ENCODE measurements at places on chromosomes 16 and 17.
A peak's percentile ranks its signal among the peaks of the same experiment; 100 is the strongest.

GRCh38 chr17:13746404-13746803, 144.7 kb upstream of the HS3ST3A1 start:
- no peak for DNase-seq

DNA sequence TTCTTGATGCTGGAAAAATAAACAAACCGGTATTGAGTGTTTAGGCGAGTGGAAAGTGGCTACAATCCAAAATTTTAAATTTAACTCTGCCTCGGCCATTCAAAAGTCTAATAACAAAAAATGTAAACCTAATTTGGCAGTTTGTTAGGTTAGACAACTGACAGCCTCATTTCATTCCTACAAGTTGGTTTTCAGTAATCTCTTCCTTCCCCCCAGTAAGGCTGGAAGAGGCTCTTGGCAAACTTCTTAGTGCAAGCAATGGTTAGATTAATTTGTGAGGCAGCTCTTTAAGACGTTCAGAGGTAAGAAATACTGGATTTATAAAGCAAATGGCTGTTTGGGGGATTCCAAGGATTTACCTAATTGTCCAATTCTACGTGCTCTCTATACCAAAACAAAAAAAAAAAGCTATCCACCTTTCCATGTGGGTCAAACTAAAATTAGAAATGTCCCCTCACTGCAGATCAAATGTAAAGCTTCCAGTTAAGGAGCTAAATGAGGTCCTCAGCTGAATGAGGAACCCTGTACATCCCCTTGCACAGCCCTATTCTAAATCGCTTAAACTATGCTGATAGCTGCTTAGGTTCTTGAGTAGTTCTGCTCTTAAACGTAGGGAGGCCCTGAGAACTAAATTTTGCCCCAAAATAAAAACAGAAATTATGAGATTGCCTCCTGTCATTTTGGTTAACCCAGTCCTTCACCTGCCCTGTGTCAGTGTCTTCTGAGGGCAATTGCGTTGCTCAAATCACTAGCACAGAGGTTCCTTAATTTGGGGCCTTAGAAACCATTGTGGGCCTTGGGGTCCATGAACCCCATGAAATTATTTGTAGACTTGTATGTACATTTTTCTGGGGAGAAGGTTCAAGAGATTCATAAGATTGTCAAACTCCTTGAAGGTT, 2.9 kb downstream of the HEXIM1 start:
- no peak for DNase-seq

DNA sequence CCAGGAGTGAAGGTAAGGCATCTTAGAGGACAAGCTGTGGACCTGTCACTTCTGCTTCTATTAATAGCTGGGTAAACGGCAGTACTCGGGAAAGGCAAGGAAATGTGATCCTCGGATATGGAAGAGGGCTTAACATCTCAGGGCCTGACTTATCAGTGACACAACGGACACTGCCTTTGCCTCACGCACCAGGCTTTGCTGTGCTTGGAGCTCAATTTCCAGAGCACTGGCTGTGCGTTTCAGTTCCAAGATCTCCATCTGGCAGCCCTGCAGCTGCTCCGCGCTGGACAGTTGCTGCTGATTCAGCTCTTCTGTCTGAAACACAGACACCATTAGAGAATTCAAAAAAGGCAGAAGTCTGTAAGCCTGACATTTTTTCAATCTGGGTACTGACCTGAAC, 3.5 kb downstream of the KRT40 start:
- no peak for DNase-seq

DNA sequence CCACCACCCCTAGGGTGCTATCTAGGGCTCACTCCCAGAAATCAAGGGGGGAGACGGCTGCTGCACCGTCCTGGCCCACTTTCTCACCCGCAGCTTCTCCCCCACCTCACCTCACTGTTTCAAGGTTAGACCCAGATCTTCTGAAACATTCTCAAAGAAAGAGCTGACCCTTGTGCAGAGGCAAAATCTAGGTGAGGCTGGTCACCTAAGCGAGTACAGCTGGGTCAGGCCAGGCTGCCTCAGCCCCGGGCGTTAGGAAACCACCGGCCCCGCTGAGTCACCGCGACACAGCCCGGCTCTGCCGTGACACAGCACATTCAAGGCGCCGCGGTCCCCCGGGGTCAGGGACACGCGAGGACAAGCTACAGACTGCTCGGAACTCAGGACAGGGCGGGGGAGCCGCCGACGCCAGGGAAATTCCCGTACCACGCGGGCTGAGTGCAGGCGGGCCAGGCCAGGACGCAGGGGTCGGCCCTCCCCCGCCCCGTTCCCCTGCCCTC, 27.1 kb downstream of the GNPTG start:
- peak; percentile 87 for DNase-seq

- peak; percentile 73 for DNase-seq
Measured at GRCh38 chr17:8846768-8847211, 20.7 kb downstream of the PIK3R6 start.

GRCh38 chr16:85197611-85198566, 85.6 kb upstream of the CIBAR2 start:
- no peak for DNase-seq

DNA sequence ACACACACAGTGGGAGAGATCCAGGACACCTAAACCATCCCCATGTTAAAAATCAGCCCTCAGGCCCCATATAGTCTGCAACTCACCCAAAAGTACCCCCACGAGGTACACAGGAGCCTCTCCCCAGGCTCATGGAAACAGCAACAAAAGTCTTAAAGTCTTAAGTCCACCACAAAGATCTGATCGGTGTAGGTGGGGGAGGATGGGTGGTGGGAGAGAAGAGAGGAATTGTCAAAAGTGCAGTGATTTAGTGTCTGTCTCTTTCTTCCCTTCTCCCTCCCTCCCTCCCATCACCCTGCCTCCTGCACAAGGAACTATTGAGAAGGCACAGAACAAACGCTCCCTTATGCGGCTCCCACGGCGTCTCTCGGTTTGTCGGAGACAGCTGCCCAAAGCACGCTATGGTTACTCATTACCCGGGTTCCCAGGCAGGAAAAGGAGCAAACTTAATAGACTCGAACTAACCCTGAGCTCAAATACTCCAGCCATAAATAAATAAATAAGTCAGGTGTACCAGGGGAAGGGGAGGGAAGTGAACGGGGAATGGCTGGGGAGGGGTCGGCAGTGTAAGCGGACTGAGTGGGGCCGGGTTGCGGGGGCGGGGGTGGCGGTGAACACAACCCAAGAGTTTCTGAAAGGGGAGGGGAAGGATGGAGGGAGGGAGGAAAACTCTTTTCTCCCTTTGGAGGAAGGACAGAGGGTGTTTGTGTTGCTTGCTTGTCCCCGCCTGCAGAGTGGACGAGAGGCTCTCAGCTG, 477.4 kb downstream of the SLC39A11 start:
- peak; percentile 43 for DNase-seq

GRCh38 chr16:12828206-12828605, 24.5 kb upstream of the CPPED1 start:
- no peak for DNase-seq

DNA sequence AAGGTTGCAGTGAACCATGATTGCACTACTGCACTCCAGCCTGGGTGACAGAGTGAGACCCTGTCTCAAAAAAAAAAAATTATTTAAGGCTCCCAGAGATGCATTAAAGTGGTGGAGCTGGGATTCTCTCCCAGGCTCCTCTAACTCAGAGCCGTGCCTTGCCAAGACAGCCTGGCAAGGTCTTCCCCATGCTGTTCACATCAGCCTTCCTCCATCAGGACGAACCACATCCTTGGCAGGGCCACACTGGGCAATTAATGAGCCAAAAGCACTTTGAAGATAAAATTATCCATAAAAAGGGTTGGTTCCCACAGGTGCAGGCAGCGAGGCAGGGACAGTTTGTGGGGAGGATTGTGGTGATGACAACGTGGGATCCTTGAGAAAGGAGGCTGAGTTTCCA, 19.8 kb upstream of the BBS2 start:
- DNase-seq = no peak

GRCh38 chr17:56119936-56120335, 33.3 kb upstream of the ANKFN1 start:
- no peak for DNase-seq

DNA sequence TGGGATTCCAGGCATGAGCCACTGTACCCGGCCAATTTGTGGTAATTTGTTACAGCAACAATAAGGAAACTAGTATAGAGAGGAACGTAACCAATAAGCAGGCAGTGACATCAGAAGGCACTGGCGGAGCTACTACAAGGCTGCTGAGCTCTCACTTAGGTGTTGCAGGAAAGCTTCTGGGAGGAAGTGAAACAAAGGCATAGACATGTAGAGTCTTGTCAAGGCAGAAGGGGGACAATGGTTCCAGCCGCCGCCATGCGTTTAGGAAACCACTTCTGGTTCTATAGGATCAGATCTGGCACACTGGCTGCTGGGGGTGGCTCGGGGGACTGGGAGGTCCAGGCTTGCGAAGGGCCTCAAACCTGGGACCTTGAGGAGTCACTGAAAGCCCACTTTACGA, 9.4 kb upstream of the CPSF4L start:
- DNase-seq = no peak

GRCh38 chr17:62870552-62870971, 62.4 kb upstream of the MARCHF10 start:
- no peak for DNase-seq

- peak; percentile 89 for DNase-seq
Measured at GRCh38 chr17:63701868-63702720, 2.2 kb upstream of the LIMD2 start.

GRCh38 chr16:12340151-12340733, 363.7 kb downstream of the SNX29 start:
- DNase-seq = peak; percentile 36

DNA sequence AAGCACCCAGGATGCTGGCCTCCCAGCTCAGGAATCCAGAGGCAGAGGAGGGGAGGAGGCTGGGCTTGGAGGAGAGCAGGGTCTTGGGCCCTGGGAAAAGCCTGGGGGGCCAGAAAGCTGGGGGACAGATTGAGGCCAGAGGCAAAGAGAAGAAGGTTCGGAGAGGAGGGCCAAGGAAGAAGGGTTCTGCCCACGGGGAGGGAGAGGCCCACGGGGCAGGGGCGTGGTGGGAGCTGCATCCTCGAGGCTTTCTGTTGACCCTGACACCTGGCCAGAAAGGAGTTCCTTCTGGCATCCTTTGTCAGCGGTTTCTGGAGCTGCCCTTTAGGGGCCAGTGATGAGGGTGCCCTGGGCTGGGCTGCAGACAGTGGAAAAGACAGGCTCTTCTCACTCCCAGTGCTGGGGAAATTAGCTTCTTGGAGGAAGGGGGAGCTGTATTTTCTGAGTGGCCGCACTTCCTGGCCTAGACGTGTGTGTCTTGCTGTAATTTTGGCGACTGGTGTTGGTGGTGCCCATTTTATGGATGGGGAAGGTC, 308.7 kb downstream of the SEC14L1 start:
- DNase-seq = no peak

- DNase-seq = peak; percentile 68
Measured at GRCh38 chr17:41697122-41697962, 8.7 kb downstream of the EIF1 start.

GRCh38 chr16:74321356-74321755, 24.7 kb downstream of the PSMD7 start:
- DNase-seq = no peak

- no peak for DNase-seq
Measured at GRCh38 chr17:27519550-27519949, 63.3 kb downstream of the KSR1 start.

- peak; percentile 32 for DNase-seq
Measured at GRCh38 chr17:6069539-6070429, at the start of gene WSCD1. Gene WSCD1, plus strand, starts transcription at chr17:6070379. Its CDS starts 10,280 bp downstream, at chr17:6080659.

DNA sequence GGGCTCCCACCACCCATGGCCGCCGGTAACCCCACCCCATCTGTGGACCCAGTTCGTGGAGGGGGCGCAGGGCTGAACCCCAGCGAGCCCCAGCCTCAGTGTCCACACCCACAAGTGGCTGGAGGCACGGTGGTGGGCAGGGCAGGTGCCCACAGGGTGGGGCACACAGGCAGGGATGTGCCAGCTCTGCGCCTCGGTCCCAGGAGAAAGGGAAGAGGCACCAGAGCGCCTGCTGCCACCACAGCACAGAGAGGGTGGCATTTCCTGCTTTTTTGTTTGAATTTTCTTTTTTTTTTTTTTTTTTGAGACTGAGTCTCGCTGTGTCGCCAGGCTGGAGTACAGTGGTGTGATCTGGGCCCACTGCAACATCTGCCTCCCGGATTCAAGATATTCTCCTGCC, 19.0 kb downstream of the ZFPM1 start:
- DNase-seq = no peak

GRCh38 chr17:41456204-41456603, 11.0 kb downstream of the KRT32 start:
- DNase-seq = no peak

DNA sequence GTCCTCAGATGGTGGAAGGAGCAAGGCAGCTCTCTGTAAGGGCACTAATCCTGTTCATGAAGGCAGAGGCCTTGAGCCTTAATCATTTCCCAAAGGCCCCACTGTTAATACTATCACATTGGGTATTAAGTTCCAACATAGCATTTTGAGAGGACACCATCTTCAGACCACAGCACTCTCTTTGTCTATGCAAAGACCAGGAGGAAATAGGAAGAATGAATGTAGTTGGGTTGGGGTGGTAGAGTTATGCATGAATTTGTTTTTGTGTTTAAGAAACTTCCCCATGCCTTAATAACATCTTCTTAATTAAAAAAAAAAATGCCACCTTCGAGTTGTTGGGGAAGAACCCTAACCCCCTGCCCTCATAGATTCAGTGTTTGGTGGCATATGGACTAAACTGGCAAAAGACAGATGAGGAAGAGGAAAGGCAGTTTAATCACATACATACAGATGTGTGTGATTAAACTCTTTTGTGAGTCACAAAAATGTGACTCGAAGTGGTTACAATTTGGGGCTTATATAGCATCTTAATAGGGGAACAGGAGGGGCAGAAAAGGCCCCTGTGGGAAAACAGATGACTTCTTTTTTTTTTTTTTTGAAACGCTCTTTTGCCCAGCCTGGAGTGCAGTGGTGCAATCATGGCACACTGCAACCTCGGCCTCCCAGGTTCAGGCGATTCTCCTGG, 35.0 kb upstream of the SLC5A10 start:
- peak; percentile 85 for DNase-seq

- DNase-seq = no peak
Measured at GRCh38 chr17:742147-742793, 9.8 kb downstream of the GEMIN4 start.

DNA sequence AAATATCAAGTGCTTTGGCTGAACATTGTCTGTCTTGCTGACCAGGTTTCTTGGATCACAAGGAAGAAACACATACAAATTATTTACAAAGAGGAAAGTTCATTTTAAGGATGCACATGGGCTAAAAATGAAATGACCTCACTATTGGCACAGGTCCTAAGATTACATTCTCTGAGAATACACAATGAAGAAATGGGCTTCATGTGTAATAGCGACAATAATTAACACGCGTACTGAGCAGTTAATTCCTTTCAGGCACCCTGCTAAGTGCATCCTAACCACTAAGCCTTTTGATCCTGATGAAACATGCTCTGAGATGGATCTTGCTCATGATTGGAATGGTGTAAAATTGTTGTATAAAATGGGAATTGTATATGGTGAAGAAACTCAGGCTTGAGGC, 429.0 kb downstream of the HS3ST4 start:
- DNase-seq = no peak

- no peak for DNase-seq
Measured at GRCh38 chr16:2425008-2425518, 4.2 kb upstream of the CCNF start.

DNA sequence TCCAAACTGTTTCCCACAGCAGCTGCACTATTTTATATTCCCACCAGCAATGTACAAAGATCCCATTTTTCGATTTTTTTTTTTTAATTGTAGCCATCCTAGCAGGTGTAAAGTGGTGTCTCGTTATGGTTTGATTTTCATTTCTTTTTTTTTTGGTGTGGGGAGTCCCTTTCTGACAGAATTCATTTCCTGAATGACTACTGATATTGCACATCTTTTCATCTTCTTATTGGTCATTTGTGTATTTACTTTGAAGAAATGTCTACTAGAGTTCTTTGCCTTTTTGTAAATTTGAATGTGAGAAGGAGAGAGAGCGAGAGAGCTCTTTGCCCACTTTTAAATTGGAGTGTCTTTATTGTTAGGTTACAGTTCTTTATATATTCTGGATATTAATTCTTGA, 14.0 kb downstream of the CYB5B start:
- no peak for DNase-seq

Data from hematopoietic multipotent progenitor cell treated with erythropoietin and hydrocortisone succinate and interleukin-3 and kit ligand, for 4 days (in vitro differentiated cells).